ENCODE measurements at places on chromosomes 4 and X.

DNA sequence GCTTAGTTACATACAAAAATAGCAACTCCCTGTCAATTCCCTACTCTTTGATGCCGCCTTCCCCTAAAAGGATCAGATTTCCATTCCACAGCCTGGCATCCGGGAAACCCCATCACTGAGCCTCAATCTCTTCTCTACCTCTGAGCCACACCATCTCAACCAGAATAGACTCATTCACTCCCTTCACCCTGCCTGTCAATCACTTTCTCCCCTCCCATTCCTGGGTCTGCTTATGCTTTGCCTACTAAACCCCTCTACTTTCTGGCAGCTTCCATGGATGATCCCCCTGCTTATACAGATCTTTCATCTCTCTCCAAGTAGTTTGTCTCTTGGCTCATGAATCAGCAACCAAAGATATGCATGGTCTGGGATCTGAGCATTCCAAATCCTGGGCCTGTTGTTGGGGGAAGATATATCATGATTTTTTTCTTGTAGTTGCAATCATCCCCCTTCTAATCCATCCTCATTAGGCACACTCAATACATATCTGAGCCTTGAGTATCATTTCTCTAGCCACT lies 2.6 kb downstream of the AMER1 start:
- no peak for DNase-seq

- DNase-seq: no peak
Measured at GRCh38 chr4:107044170-107044569, 8.1 kb upstream of the DKK2 start.

DNA sequence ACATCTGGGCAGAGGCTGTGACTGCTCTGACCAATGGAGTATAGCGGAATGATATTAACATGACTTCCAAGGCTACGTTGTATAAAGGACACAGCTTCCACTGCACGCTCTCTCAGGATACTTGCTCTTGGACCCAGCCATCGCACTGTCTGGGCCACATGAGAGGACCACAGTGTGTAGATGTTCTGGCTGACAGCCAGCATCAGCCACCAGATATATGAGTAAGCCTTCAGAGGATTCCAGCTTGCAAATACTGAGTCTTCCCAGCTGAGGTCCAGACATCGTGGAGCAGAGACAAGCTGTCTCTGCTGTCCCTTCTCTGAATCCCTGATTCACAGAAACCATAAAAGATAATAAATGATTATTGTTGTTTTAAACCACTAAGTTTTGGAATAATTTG lies 146.8 kb upstream of the USP9X start:
- DNase-seq: no peak

- DNase-seq: no peak
Measured at GRCh38 chrX:71664889-71665491, 2.4 kb upstream of the LOC101059915 start.

DNA sequence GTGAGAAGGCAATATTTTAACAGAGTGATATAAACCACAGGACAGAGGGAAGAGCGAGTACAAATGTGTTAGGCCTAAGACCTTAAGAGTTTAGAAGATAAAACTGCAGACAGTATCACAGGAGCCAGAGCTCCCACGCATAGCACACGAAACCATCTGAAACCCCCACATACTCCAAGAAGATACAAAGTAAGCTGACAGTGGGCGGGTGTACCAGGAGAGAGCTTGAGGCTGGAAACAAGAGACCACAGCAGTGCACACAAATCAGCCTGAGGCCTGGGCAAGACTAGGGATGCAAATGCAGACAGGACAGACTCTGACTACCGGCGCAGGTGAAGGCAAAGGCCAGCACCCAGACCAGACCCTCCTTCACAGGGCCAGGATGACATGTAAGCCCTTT lies 54.1 kb upstream of the ARHGAP24 start:
- DNase-seq: no peak

DNA sequence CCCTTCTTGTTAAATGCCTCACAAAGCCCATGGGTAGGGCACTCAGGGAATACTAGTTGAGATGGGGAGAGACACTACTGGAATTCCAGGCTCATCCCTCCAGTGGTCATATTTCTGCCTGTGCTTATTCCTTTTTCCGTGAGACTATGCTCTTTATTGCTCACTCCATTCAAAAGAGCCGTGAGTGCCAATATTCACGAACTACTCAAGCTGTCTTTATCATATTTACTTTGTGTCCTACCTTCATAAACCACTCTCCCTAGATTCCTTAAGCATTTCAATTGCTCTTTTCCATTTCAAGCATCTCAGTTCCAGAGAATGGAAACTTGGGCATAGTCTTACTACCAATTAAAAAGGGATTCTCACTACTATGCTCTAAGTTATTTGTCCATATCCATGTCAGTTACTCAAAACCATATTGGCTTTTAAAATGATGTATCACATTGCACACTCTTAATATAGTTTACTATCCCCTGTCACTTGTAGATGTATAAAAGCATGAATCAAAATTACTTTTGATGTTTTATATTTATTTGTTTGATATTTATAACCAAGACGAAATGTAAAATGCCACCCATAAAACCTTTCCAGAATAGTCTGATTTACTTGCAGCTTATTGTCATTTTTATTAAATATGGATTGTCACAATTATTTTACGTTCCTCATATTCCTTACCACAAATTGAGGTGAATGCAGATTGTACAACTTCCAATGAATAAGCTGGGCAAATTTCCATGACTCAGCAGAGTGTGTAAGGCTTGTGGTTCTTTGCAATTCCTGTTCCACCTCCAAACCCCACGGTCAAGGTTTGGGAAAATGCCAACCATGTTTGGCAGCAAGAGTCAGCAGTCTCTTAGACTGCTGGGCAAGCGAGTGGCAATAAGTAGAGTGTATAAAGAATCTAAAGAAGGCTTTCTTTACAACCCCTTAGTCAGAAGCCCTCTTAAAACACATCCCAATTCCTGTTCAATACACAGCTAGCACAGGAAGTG lies 24.4 kb downstream of the ENOX2 start:
- no peak for DNase-seq

GRCh38 chrX:153519569-153520286 lies 2.3 kb downstream of the ATP2B3 start:
- DNase-seq: no peak
